ENCODE measurements at places on chromosomes 13 and 19. TPM values are rescaled to one million over a fixed set of nuclear protein-coding genes. Genes with fewer than 3 reads are reported as not detected.
A peak's percentile ranks its signal among the peaks of the same experiment; 100 is the strongest.

DNA sequence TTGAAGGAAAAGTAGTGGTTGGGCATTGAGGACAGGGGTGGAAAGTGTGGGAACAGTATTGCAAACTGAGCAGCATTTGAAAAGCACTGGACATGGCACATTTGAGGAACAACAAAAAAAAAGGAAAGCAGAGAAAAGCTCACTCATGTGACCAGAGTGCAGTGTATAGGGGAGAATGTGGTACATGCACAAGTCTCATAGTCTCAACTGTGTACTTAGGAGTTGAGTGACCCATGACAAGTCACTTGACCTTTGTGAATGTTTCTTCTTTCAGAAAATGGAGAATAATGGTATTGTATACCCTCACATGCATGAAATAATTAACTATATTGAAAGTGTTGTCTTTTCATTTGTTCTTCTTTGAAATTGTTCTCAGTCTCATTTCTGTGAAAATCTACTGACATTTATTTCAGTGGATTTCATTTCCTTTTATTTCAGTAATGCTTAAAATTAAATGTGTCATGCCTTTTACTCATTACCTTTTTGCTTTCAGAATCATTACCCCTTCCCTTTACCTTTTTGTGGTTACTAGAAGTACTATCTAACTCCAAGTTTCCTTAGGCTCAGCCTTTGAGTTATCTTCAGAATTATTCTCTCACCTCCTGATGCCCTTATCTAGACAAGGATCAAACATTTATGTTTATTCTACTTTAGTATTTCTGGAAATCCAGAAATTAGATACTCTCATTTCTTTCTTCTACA is 79.1 kb upstream of the MLNR start:
- H3K27ac ChIP-seq, result no peak overlapping the region
- H3K4me3 ChIP-seq, result no peak overlapping the region
- H3K27me3 ChIP-seq, result no peaks in the 10 kb centered on the region
- no peak for DNase-seq
- H3K36me3 ChIP-seq, result peaks cover 36% of the 10 kb centered on the region

DNA sequence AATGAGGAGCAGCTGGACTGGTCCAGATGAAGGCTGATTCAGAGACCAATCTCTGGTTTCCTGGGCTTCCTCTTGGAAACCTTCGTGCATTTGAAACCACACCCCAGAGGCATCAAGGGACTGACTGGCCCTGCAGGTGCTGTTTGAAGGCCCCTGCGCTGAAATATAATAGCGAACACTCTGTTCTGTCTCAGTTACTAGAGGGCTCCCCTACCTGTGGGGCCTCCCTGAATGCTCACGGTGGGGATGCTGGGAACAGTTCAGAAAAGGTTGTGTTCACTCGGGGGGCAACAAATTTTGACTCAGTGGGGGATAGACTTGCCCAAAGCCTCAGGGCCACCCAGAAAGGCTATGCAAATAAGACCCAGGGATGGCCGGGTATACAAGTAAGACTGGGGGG is 6.4 kb downstream of the CCDC8 start:
- H3K36me3 ChIP-seq, result peaks cover 5% of the 10 kb centered on the region
- DNase-seq, result no peak
- no peaks in the 10 kb centered on the region for H3K27me3 ChIP-seq
- H3K4me3 ChIP-seq, result no peak overlapping the region

DNA sequence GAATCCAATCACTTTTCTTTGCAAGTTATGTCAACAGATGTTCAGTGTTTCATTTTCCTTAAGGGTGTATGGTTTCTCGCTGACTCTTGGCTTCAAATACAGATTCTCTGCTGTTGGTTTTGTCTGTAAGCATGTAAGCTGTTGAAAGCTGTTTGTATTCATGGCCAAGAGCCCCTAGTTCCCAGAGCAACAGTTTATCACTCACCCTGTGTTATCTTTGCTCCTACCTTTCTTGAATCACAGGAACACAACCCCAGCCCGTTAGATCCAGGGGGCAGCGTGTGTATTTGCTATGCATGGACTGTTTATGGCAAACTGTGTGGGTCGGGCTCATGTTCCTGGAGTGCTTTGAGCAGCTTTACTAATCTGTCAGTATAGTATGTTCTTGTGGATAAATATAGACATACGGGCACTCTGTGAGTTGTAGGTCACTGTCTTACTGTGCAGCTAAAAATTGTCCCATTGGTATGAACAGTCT is 28.9 kb downstream of the FRY start:
- H3K36me3 ChIP-seq, result no peaks in the 10 kb centered on the region
- no peak for DNase-seq
- H3K4me3 ChIP-seq, result no peak overlapping the region
- H3K27ac ChIP-seq, result no peak overlapping the region
- H3K4me1 ChIP-seq, result no peaks in the 10 kb centered on the region

DNA sequence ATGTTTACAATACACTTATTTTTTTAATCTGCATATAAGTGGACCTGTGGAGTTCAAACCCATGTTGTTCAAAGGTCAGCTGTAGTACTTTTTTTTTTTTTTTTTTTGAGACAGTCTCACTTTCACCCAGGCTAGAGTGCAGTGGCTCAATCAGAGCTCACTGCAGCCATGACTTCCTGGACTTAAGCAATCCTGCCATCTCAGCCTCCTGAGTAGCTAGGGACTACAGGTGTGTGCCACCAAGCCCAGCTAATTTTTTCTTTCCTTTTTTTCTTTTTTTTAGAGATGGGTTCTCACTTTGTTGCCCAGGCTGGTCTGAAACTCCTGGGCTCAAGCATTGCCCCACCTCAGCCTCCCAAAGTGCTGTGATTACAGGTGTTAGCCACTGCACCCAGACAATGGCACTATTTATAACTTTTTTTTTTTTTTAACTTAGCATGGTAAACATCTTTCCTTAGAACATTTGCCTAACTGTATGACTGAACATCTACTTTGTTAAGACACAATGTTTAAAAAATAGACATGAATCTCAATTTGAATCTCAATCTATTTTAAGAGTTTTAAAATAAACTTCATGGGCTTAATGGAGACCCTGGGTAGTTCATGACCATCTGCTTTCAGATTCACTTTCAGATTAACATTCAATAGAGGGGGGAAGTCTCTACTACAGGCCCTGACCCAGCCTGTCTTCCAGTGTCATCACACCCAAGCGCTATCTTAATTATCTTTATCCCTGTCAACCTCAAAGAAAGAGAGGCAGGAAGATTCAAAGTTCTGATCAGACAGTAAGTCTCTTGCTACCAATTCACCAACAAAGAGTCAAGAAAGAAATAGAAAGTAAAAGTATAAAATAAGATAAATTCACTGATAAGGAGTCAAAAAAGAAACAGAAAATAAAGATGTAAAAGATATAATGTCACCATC is 97.7 kb upstream of the DOCK9 start:
- H3K4me3 ChIP-seq, result no peak overlapping the region
- H3K27ac ChIP-seq, result no peak overlapping the region
- no peak for DNase-seq
- no peaks in the 10 kb centered on the region for H3K36me3 ChIP-seq
- no peaks in the 10 kb centered on the region for H3K27me3 ChIP-seq

- peaks cover 8% of the 10 kb centered on the region for H3K4me1 ChIP-seq
- no peaks in the 10 kb centered on the region for H3K36me3 ChIP-seq
- H3K27me3 ChIP-seq, result no peaks in the 10 kb centered on the region
- no peak for DNase-seq
- H3K4me3 ChIP-seq, result peak overlapping the region; percentile 61
Observed at GRCh38 chr19:51339313-51339686, 2.6 kb downstream of the VSIG10L start.

The KLK12 gene
- total RNA-seq, result not detected

The SPIB gene
- 0.75 TPM for total RNA-seq
